ENCODE measurements at places on chromosomes 11 and 22.
A peak's percentile ranks its signal among the peaks of the same experiment; 100 is the strongest.

- DNase-seq = no peak
These were observed 276.8 kb downstream of the BRD1 start for GRCh38 chr22:49550766-49551362.

DNA sequence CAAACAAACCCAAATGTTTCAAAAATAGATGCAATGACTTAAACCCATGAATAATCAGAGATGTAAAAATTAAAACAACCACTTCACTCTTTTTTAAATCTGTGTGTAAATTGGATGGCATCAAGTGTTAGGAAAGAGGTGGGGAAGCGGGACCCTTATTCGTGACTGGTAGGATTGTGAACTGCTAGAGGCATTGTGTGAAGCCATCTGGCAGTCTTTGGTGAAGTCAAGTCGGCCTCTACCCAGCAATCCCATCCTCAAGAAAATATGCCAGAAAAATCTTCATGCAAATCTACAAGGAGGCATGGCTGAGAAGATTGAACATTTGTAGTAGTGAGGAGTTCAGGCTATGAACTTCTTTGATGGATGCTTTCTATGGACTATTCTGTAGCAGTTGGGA lies 114.6 kb upstream of the C11orf87 start:
- no peak for DNase-seq

DNA sequence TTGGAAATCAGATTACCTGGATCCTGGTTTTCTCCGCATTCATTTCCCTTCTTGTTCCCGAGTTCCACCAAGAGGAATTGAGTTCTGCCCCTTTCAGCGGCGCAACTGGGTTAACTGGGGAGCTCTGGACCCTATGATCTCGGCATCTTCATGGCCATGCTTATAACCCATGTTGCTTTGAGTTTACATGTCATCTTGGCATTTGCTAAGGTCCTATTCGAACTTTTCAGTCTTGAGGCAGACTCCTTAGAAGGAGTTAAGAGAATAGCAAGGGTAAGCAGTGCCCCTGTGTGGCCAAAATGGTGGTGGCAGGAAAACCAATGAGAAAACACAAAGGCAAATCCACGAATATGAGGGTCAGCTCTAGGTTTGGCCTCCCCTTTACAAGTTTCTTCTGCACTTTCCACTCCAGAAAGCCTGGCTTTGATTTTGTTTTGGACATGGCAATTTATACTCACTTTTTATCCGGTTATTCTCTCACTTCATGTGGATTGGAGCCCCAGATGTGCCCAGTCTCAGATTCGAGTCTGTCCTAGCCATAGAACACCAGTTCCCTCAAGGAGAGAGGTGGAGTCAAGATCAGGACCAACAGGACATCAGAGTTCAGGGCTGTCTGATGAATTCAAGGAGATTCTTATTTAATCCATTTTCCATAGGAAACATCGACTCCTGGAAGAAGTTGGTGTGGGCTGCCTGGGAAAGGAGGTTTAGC lies 55.3 kb upstream of the FBXO3 start:
- DNase-seq = peak; percentile 51

- DNase-seq = no peak
These were observed 40.7 kb downstream of the CD6 start for GRCh38 chr11:61011950-61012736.

- no peak for DNase-seq
These were observed 138.8 kb downstream of the LRRC4C start for GRCh38 chr11:41320653-41321052.

Measured in stromal cell of bone marrow (primary cell).